T-cell (primary cell): ENCODE measurements at places on chromosomes 6 and 20. TPM values are rescaled to one million over a fixed set of nuclear protein-coding genes. Genes with fewer than 3 reads are reported as not detected.

DNA sequence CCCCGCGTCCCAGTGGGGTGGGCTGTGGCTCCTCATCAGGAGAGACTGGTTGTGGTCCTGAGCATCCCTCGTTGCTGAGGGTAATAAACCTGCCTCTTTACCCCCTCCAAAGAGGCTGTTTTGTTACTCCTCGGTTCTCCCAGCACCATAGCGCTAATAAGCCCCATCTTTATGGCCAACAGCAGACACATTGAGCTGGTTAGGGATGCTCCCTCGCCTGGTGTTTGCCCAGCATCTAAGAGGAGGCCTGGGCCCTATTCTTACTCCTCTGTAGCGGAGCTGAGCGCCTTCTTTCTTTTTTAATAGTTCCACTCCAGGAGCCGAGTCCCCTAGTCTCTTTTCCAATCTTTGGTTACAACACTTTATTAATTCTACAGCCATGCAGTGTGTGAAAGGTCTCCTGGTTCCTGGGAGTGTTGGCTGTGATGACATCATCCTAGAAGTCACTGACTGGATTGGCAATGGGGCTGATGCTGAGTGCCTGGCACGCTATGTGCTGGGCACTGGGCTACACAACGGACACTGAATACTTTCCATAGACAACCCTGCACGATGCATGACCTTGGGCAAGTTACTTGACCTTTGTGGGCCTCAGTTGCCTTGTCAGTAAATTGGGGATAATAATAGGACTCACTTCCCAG is 50.6 kb upstream of the CCDC167 start:
- no peak for DNase-seq

DNA sequence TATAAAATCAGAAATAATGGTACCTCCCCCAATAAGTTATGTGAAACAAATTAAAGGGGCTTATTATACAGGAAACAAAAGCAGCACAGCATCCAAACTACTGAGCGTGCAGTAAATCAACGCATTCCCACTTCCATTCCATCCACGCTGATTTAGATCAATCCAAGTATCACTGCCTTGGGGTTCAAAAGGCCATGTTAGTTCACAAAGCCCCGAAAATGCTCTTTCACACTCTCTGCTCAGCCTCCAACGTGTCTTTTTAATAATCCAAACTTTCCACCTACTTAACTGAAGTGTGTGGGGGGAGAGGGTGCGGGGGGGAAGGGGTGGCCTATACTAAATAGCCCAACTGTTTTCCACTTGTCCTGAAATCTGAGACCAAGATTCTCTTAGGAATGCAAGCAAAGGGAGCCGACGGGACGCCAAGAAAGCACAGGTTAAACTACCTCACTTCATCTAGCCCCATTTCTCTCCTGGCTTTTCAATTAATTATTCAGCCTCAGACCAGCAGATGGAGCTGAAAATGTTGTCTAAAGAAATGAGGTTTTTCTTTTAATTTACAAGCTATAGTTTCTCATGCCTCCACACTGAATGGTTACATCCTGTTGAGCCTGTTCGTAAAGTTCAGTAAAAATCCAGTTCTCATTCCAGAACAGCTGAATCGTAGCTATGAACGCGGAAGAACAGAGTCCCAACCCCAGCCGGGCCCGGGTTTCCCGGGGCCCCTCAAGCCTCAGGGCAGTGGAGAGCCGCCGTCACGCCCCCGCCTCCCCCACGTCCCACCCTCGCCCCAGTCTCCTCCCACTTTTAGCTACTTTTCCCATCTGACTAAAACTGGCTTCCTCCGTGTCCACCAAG is 1.0 kb upstream of the NXT1 start:
- no peak for DNase-seq

- no peak for DNase-seq
Measured at GRCh38 chr6:161395716-161396231, 121.9 kb upstream of the AGPAT4 start.

GRCh38 chr6:24994812-24995211 is 59.1 kb upstream of the RIPOR2 start:
- no peak for DNase-seq

GRCh38 chr20:60104993-60105803 is 147.0 kb downstream of the CDH26 start:
- DNase-seq = no peak

DNA sequence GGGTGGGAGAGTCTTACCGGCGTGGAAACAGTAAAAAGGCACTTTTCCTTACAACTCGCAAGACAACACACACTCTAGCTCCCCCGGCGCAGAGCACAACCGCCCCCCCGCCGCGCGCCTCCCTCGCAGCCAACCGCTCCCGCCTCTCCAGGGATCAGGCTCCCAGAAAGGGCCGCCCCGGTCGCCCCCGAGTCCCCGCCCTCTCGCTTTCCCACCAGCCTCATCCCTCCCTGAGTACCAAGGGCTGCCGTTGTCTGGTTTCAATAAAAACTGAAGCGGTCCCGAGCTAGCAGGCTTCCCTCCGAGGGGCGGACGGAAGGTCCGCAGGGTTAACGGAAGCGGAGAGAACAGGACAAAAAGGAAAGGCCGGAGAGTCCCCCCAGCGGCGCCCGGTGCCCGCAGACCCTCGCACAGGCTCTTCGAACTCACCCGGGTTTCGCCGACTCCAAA is 804 bp downstream of the ELOVL5 start:
- peak; percentile 33 for DNase-seq

DNA sequence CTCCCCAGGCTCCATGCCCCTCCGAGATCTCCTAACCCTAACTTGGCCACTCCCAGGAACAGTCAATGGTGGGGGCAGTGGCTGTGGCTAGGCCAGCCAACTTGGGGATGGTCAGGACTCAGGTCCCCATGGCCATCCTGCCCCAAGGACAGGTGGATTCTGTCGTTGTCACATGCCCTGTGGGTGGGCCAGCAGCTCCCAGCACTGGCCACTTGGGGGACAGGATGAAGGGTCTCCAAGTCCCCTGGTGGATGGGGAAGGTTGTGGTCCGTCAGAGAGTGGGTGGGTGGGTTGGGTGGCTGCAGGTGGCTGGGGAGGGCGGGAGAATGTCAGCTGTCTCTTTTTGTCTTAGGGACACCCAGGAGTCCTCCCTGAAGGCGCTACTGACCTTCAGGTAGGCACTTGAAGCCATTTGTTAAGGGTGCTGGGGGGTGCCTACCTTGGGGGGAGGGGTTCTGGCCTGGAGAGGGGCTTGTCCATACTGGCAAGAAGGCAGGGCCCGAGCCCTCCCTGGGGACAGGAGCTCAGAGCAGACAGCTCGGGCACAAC is 5.5 kb downstream of the COL9A3 start:
- DNase-seq = no peak

GRCh38 chr20:23570178-23570760 is 2.0 kb upstream of the CST9L start:
- DNase-seq = no peak

DNA sequence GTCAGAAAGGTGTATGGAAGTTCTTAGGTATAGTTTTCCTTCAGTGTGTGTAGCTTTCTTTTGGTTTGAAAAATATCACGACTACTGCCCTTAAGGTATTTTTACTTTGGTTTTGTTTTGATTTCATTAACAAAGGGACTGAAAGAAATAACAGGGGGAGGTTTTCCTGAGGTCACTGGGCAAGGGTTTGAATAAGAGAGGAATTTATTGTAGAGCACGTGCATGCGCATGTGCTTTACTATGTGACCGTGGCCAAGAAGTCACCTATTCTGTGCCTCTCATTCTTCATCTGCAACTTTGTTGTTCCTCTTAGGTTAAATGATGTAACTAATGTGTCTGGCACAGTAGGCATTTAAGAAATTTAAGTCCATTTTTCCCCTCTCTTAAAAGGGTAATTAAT is 4.1 kb upstream of the MAN1A1 start:
- DNase-seq = no peak

DNA sequence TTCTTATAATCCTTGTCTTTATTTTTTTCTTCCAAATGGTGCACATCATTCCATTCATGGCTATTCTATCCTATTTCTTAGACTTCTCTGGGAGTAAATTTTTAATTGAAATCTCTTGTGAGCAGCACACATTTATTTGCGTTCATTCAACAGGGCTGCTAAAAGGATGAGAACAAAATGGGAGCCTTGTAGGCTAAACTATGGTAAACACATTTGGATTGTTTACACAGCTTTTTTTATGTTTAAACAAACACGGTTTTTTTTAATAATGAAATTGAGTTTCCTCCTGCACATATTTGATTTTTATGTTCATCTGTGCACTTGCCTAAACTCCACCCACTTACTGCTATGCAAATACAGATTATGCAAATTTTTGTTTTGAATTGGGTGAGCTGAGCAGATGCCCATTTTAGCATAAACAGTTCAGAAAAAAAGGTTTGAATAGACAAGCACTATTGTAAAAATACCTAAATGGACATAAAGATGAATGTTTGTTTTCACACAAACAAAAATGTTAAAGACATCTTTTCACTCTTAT is 92.0 kb downstream of the OLIG3 start:
- no peak for DNase-seq

DNA sequence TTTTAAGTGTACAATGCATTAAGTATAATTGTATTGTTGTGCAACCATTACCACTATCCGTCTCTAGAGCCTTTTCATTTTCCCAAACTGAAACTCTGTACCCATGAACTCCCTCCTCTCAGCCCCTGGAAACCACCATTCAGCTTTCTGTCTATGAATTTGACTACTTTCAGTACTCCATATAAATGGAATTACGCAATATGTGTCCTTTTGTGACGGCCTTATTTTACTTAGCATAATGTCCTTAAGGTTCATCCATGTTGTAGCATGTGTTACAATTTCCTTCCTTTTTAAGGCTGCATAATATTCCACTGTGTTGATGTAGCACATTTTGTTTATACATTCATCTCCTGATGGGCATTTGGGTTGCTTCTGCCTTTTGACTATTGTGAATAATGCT is 143.6 kb upstream of the KCNG1 start:
- no peak for DNase-seq

GRCh38 chr20:5024103-5024502 is 22.8 kb upstream of the SLC23A2 start:
- DNase-seq = no peak

GRCh38 chr6:18973251-18973650 is 586.1 kb downstream of the RNF144B start:
- DNase-seq = no peak

- no peak for DNase-seq
Measured at GRCh38 chr6:88490195-88490907, 324.2 kb upstream of the CNR1 start.

GRCh38 chr6:119334535-119335264 is 14.9 kb downstream of the MAN1A1 start:
- no peak for DNase-seq

GRCh38 chr6:127717384-127717783 is 140.4 kb downstream of the C6orf58 start:
- no peak for DNase-seq

DNA sequence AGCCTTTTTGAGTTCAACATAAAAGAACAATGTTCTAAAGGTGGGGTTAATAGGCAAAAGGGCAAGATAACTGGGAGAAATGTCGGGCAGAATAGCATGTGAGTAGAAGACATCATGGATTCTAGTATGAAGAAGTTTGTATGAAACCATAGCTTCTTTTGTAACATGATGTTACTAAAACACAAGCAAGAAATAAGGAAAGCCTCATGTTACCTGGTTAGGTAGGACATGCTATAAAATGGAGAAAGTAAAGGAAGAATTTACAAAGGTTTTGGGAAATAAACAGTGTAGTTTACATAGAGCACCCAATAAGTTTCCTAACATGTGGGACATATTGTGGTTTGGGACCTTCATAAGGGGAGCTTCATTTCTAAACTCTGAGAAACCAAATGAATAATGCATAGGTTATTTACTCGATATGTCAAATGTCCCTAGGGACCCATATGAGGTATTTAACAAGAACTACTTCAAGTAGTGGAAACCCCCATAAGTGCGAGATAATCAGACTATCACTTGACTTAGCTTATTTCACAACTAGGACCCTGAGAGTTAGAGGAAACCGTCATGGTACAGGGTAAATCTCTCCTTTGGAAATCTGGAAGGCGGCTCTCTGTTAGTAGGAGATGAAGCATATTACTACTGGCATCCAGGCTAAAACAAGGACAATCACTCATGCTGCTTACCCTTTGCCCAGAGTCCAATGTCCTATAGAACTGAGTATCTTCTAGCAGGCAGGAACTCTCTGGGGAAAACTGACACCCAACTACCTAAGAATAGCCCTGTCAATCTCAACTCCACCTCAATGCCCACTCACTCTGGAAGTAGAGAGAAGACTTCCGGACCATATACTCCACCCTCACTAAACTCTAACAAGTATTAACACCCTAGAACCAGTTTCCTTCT is 57.5 kb downstream of the ILRUN start:
- no peak for DNase-seq

DNA sequence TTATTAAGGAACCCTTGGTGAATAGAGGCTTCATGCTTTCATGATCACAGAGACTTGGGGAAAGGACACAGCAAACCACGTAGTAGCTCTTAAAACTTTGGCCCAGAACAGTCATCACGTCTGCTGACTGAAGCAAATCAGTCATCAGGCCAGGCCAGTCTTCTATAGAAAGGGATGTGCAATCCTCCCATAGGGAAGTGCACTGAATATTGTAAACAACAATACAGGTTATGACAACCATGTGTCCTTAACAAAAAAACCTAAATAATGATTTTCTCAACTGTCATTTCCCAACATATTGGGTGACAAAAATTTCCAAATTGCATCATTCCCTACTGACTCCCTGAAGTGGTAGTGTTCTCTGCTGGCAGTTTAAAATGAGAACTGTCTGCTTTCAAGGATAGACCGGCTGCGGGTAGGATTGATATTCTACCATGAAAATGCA is 388.2 kb upstream of the CITED2 start:
- no peak for DNase-seq

Gene DUSP22
- total RNA-seq = 32.0 TPM

Gene TCF15
- total RNA-seq = not detected

Gene KIFC1
- total RNA-seq = 1.7 TPM

Gene SALL4
- total RNA-seq = 0.35 TPM

Gene CRISP2
- not detected for total RNA-seq

Gene MAP1LC3A
- 2.3 TPM for total RNA-seq

Gene PNPLA1
- 0.20 TPM for total RNA-seq

Gene SLC35F1
- not detected for total RNA-seq

Gene NFATC2
- total RNA-seq = 75.9 TPM

Gene UNC93A
- total RNA-seq = not detected

Gene LHFPL5
- not detected for total RNA-seq

Gene HRH3
- not detected for total RNA-seq

Gene SAMD10
- 24.2 TPM for total RNA-seq
